Stimulated activated CD4-positive, alpha-beta T cell treated with anti-CD3 and anti-CD28 coated beads, Interleukin-15, amount 100 ng/mL, for 1 hour (primary cell): ENCODE measurements at places on chromosomes 2 and 18.

- no peak for DNase-seq
These were observed 233.7 kb downstream of the METTL4 start for GRCh38 chr18:2337552-2338141.

DNA sequence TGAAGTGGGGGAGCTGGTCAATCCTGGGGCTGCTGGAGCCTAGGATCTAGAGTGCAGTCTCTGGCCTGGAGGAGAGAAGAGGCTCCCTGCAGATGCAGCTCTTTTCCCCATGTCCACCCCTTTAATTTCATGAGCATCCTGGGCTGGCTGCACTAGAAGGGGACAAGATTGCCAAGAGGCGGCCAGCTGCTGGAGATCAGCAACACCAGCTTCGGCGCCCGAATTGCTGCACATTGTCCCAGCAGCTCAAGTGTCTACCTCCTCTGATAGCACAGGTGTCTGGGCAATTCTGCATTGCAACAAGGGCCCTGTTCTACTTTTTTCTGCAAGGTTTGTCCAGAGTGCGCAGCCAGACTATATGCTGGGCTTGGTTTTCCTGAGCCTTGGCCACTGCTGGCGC is 125.7 kb downstream of the AGAP1 start:
- no peak for DNase-seq

DNA sequence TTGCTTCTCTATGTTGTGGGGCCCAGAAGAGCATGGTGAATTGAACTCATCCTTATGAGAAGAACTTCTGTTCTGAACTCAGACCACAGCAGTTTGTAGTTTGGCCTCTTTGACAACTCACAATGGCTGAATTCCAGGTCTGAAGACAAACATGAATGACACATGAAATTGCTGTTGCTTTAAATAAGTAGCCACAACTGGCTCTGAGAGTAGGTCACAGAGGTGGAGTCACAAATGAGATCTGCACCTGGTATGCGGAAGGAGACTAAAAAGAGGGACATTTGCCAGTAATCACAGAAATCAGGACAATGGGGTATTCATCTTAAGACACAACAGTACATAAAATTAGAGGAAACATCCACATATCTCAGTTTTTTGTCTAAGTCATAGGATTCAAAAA is 290.3 kb upstream of the MMADHC start:
- no peak for DNase-seq

GRCh38 chr2:120110507-120110906 is 97.6 kb downstream of the EPB41L5 start:
- no peak for DNase-seq

DNA sequence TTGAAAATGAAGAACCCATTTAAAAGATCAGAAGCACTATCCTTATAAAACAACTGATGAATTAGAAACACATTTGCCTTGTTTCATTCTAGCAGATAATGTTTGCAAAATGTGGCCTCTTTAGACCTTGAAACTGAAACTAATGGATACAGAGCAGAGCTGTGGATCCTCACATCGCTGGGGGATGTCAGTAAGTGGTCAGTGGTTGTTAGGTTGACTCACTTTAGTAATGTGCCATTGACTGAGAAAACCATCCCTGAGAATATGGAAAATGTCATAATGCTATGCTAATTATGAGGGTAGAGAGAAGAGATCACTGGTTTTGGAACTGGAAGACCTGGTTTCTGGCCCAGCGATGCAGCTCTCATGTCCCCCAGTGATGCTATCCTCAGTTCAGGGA is 176.7 kb downstream of the MYO1B start:
- no peak for DNase-seq

- DNase-seq, result no peak
These were observed 8.7 kb downstream of the NXPH2 start for GRCh38 chr2:138771534-138771933.

- no peak for DNase-seq
These were observed 19.3 kb downstream of the TYMS start for GRCh38 chr18:676736-677135.

DNA sequence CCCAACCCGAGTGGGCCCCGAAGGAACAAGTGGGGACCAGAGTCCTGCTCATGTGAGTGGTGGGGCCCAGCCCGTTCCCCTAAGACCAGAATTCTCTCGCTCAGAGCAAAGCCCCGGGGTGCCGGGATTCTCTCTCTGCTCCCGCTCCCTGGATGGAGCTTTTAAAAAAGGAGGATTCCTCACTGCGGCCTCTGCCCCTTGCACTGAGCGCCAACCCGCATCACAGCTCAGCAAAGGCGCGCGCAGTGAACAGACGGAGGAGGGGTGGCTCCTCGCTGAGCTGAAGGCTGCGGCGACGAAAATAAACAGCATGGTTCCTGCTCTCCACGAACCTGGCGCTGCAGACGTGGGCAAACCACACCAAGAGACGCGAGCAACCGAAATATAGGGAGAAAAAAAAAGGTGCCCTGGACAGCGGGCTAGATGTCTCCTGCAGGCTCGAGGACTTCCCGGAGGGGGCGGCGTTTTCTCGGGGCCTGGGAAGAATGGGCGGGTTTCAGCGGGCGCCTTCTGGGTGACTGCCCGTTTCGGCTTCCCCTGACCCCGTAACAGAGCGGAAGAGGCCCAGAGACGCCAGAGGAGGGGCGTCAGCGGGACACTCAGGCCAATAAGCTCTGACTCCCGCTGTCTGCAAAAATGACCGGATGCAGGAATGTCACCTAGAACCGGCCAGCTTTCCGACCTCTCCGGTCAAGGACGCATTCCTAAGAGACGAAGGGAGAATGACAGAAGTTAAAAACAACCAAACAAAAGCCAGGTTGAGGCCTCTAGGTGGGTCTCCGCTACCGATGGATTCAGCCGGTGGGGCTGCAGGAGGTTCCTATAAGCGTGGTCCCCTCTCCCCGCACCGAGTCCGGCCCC is 819 bp upstream of the KLF11 start:
- peak; percentile 21 for DNase-seq

DNA sequence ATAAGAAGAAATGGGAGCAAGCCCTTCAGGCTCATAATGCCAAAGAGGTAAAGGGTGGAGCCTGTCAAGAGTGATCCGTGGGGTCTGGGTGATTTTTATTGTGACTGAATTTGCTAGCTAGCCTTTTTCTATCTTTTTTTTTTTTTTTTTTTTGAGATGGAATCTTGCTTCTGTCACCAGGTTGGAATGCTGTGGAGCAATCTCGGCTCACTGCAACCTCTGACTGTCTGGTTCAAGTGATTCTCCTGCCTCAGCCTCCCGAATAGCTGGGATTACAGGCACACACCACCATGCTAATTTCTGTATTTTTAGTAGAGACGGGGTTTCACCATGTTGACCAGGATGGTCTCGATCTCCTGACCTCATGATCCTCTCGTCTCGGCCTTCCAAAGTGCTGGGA is 29.1 kb downstream of the DRC1 start:
- DNase-seq, result no peak

- no peak for DNase-seq
These were observed 38.0 kb upstream of the ENOSF1 start for GRCh38 chr18:750456-750855.

GRCh38 chr2:60957643-60958042 is 59.9 kb upstream of the PEX13 start:
- no peak for DNase-seq

DNA sequence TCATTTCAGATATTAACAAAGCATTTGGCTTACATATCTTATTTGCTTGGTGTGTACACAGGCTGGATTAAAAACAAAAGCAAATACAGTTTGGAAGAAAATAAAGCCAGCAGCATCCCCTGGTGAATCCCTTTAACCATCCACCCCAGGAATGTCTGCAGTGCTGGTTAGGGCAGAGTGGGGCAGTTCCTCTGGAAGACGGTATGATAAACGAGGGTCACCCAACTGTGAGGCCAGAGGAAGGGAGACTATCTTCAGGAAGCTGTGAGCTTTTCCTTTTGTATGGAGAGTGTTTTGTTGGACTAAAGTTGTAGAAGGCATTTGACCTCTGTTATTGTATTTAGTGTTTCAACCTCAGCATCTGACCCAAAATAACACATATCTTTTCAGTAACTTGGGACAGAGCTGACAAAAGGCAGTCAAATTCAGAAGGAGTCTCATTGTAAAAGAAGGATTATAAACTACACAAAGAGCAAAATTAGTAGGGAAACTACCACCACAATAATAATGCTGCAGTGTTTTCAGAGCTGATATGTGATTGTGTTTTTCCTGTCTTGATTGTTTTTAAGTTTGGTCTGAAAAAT is 159.1 kb downstream of the FMNL2 start:
- no peak for DNase-seq

DNA sequence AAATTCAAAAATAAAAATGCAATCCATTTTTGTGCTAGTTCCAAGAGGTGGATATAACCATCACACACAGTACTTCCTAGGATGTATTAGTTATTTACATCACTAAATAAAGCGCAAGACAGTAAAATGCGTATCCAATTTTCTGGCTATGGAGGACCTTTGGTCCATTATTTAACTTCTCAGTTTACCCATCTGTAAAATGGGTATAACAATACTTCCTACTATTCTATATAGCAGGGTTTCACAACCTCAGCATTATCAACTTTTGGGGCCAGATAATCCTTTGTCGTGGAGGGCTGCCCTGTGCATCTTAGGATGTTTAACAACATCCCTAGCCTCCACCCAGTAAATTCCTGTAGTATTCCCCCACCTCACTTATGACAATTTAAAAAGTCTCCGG is 275.1 kb upstream of the PKDCC start:
- DNase-seq, result no peak

- DNase-seq, result no peak
These were observed 225.7 kb downstream of the TMX3 start for GRCh38 chr18:68489013-68489792.

- no peak for DNase-seq
These were observed 385.1 kb downstream of the RAD51AP2 start for GRCh38 chr2:17133052-17133671.

DNA sequence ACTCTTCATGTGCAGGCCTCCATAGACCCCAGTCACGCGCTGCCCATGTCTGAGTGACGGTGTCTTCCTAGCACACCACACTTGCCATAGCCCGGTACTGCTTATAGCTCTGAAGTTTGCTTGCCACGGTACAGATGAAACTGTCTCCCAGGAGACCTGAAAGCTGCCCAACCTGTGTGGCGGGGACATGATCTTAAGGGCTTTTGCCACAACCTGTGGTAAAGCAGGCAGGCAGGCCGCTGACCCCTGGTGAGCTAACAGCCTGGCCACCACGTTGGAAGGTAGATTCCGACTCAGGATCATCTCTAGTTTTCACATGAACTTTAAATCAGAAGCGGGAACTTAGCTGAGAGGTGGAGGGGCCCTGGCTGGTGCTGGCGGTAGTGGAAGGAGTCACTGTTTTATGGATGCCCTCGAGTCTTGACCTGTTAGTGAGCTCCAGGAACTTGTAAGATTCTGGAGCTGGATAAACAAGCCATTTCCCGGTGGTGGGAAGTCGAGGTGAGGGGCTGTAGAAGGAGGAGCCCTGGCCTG is 153.3 kb downstream of the ZNF236 start:
- DNase-seq, result no peak
